ENCODE measurements at places on chromosomes 6 and 20.

DNA sequence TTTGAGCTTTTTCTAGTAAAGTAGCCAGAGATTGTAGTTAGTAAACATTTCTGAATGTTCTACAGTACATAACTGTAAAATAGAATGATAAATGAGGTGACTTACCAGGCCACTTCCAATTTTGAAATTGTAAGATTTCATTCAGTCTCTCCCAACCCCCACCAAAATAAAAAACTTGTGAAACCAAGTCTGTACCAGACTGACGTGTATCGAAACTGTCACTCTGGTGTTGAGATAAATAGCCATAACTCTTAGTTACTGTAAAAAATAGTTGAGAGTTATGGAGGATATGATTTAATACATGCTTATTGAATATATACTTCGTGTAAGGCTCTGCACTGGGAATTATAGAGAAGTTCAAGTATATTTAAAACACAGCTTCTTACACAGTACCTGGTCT is 455.7 kb downstream of the PLCB1 start:
- DNase-seq = no peak

DNA sequence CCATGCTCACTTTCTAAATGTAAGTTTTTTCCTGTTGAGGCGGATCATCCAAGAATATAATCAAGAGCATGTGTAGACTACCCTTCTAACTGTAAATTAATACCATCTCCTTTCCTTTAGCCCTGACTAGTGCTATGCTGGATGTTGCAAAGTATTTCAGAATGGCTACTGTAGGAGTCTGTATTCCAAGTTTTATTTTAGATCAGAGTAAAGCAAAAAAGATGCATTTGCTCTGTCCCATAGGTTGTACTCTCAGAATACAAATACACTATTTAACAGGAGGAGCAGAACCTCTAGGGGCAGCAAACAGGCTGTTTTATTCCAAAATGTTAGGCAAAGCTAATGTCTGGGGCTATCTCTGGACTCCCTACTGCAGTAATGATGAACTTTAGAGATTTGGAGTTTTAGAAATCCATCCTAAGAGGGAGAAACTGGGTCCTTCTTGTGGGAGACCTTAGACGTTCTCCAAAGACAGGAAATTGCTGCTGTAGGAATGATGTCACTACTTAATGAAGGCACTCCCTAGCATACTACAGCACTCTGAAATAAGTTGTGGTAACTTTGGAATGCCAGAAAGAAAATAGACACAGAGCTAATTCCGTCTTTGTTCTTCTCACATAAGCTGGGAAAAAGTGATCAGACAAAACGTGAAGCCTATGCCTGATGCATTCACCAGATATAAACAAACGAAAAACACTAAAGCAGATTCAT is 392.4 kb upstream of the HS3ST5 start:
- DNase-seq = no peak

- DNase-seq = no peak
These were observed 517.0 kb upstream of the ID4 start for GRCh38 chr6:19320111-19320581.

DNA sequence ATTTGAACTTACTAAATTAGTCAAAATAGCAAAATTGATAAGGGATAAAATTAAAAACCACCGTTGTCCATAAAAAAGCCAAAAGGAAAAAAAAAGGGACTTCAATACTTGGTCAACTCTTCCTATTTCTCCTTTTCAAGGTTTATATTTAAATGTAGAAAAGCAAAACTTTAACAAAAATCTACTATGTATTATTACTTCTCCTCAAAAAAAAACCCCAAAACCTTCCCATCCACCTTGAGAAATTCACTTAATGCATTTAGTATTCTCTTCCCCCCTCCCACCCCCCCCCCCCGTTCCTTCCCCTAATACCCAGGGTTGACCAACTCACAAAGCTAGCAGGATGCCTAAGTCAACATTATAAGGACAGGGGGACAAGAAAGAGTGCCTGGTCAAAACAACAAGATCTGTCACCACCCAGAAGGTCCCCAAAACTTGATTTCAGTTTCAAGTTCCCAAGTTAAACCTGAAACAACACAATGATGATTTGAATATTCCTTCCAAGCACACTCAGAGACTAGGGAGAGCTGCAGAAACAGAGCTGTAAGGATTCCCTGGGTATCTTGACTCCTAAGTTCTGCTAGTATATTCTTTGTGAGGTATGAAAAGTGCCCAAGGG is 14.6 kb downstream of the GMDS start:
- DNase-seq = no peak

DNA sequence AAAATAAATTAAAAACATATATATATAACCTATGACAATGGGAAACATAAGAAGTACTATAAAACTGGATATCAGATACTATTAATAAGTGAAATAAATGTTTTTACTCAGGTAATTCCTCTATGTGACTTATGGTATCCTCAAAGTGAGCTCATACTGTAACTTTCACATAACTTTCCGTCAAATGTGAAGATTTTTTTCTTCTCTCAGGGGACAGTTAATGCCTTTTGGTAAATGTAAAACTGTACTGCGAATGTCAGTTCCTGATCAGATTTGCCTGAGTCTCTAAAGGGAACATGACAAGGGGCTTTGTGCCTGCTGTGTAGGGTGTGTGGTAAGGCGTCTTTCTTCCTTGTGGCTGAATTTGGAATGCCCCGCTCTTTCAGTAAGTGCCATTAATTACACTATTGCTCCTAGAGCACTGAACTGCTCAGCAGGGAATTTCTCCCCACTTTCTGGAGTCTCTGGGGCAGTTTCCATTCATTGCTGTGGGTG is 271.8 kb downstream of the PRL start:
- no peak for DNase-seq

DNA sequence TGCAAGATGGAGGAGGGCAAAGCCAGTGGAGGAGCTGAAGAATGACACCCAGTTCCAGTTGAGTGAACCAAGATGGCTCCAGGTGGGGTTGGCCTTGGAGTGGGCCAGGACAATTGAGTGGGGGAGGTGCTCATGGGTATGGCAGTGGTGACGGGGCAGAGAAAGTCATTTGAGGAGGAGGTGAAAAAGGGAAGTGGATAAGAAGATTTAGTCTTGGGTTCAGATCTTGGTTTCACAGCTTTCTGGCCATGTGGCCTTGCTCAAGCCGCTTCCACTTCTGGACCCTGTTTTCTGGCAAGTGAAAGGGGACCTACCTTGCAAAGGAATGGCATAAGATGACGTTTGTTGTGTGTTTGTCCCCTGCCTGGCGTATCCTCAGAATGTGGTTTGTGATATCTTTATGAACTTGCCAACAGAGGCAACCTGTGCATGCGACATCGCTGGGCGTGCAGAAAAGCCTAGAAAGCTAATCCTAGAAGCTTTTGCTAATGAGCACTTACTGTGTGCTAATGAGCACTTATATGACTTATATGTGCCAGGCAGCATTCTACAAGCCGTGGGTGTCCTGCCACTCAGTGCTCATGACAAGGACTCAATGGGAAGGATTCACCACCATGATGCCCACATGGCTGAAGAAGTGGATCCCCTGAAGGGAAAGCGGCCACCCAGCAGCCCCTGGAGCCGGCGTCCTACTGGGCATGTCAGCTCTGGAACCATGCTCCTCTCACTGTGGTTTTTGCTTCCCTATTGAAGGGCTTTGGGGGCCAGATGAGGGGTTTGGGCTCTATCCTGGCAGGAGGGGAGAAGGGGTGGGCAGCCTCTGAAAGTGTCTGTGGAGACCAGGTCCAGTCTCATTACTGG is 23.6 kb upstream of the STX16 start:
- DNase-seq = no peak

DNA sequence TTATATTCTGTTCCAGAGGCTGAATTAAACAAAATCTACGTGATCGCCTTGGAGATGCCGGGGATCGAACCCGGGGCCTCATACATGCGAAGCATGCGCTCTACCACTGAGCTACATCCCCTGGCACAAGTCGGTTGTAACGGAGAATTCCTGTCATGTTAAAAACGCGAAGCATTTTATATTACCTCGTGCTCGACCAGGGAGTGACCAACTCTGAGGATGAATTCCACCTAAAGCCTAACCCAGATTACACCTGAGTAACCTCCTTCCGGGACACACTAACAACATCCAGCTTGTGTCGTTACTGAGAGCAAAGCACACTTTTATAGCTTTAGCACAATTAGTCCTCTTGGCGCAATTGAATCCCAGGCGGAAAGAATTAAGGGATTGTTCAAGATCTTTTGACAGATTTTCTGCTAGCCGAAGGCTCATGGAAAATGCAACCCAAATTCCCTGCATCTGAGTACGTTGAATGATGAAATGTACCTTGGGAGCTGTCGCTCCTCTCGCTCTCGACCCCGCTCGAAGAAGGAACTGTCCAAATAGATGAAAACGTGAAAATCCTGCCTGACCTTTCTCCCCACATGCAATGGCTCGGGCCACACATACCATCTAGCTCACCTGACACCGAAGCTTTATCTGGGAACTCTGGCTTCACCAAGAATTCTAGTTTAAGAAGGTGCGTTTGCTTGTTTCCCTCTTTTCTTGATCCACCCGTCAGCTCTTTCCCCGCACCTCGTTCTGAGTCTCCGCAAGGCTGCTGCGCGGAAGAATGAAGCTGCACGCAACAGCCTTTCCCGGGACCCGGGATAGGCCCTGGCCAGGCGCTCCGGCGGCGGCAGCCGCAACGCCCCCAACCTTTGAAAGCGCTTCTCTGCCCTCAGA is 148.3 kb downstream of the GPX5 start:
- DNase-seq = no peak

DNA sequence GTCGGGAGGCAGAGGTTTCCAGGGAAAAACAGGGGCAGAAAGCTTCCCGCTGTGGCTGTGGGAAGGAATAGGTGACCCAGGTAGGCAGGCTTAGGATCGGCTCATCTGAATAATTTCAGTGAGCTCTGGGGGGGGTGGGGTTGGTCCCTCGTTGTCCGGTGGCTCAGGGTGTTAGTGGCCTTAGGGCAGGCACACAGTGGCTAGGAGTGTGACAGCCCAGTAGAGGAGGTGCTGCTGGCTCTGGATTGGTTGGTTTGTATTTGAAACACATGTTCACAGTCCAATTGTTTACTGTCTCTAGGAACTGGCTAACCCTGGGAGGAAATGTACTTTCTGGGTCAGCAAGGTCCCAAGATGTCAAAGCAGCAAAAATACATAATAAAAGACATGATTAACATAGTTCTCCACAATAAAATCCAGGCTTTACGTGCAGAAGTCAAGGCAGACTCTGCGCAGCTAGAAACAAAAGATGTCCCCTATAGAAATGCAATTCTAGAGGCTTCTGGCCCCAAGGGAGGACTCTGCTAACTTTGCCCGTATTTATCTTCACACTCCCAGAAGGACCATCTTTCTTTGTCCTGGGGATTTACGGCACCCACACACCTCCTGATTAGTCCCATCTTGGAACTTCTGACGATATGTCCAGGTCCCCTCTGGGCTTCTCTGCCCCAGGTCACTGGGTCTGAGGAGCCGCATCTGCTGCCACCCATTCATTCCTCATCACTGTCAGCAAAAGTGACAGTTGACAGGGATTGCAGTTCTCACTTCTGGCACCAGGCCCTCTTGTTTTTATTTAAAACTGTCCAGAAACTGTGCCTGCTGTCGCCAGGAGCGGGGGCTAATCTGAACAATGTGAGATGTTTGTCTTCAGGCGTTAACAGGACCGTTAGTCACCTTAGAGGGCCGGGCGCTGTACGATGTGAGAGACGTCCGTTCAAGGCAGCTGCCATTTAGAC is 18.7 kb downstream of the MOCS3 start:
- no peak for DNase-seq

GRCh38 chr6:147262946-147263345 is 58.7 kb downstream of the STXBP5 start:
- no peak for DNase-seq

GRCh38 chr6:113744861-113745260 is 112.3 kb upstream of the MARCKS start:
- no peak for DNase-seq

GRCh38 chr6:115582386-115582785 is 478.3 kb downstream of the FRK start:
- no peak for DNase-seq
